ENCODE measurements at places on chromosomes 12 and 14.

- peak; percentile 85 for DNase-seq
These were observed at the start of gene ARHGEF25 for GRCh38 chr12:57611108-57611826. Gene ARHGEF25, plus strand, starts transcription at chr12:57611435. Its CDS starts 460 bp downstream, at chr12:57611895.

DNA sequence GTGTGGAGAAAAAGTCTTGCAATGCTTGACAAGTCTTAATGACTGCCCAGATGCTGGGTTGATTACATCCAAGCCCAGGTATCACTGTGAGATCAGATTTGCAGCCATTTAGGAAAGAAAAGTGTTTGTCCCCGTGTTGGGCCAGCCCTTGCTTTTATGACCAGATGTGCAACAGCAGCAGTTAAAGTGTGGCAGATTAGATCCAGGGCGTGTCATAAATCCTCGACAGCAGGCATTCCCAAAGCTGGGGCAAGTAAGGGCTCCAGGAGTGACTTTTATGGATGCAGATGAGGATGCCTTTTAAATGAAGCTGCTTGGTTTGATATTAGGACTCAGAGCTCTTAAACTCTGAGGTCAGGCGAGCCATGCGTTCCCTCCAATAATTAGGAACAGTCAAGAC, 1.7 kb downstream of the SMOC1 start:
- no peak for DNase-seq

DNA sequence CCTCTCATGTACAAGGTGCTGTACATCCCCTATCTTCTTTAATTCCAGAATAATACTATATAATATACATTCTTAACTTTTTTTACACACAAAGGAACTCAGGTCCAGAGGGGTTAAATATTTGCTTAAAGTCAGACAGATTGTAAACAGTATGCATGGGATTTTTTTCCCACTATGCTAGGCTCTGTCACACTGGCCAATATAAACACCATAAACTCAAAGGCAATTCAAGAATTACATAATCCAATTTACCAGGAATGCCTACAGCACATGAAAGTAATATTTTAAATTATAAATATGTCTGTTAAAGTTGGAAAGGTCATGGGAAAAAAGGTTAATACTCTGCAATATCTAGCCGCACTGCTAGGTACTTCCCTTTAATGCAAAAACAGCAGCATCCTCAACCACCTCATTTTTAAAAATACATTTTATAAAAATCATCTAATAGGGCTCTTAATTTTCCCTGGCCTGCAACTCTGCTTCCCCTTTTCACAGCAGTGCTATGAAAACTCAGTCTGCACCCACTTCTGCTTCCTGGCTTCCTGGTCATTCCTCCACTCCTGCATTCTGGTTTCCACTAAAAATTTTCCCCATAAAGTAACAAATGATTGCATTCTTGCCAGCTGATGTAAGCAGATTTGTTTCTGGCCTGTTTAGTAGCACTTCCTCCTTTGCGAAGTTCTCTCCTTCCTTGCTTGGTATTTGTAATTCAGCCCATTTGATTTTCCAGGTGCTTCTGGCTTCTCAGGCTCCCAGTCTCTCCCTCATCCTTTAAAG, 128.1 kb downstream of the ITPR2 start:
- DNase-seq = no peak

GRCh38 chr14:105090493-105091053, 25.3 kb upstream of the GPR132 start:
- DNase-seq = peak; percentile 94

GRCh38 chr12:29639893-29640495, 142.5 kb upstream of the OVCH1 start:
- no peak for DNase-seq

GRCh38 chr12:49293056-49293956, 1.6 kb upstream of the PRPH start:
- peak; percentile 88 for DNase-seq

DNA sequence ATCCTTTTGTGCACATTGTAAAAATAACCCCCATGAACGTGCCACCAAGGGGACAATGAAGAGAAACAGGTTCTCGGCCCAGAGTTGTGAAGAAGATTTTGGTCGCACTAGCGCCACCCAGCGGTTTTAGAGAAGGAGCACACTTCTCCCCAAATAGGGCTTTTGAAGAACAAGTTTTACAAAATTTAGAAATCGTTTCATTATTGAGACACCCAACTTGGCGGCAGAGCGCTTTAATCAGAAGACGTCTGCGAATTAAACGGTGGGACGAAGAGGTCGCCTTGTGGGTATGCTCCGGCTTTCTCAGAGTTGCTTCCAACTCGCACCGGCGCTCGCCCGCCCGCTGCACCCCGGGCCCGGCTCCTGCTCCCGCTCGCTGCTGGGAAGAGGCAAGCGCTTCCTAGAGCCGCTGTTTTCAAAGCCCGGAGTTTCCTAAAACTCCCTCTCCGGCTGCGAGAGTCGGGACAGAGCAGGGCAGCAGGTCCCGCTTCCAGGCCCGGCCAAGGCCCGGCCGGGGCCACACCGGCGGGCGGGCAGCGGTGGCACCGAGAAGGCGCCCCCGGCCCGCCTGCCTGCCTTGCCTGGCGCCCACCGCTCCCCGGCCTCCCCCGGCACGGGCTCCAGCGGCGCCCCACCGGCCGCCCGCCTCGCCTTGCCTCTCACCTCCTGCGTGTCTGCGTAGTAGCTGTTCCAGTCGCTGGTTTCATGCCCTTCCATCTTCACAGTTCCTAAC, 645 bp downstream of the FOXA1 start:
- peak; percentile 53 for DNase-seq

DNA sequence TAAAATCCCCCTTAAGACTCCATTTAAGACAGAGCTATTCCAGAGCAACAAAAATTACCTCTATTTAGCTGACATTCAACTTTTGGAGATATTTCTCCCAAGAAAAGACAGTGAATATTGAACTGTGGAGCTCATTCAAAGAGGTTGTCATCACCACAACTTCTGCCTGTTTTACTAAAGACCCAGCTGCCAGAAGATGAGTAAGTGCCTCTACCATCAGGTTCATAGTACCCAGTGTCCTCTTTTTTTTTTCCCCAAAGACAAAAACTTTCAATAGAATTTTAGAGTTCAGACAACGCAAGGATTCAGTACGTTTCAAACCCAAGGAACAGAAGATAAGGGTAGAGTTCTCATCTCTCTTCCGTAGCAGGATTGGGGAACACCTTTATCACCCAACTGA, 461.3 kb downstream of the BCAT1 start:
- no peak for DNase-seq

DNA sequence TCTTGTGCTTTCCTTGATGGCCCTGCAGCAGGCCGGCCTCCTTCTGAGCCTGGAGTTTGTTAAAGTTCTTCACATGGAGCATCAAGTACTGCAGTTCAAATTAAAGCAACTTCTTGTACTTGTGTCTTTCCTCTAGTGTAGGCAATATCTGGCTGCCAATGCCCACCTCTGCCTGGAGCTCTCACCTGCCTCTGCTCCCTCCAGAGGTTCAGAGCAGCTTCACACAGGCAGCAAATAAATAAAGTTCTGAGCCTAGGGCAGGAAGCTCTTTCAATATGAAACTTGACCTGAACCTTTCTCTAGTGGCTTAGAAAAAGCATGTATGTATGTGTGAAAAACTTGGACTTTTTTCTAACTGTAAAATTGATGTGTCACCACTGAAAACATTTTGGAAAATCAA, 65.9 kb downstream of the ITPR2 start:
- DNase-seq = no peak

- no peak for DNase-seq
These were observed 116.6 kb upstream of the PLEKHA5 start for GRCh38 chr12:19012965-19013364.

- DNase-seq = peak; percentile 57
These were observed 24.2 kb upstream of the RHOJ start for GRCh38 chr14:63180011-63180410.

DNA sequence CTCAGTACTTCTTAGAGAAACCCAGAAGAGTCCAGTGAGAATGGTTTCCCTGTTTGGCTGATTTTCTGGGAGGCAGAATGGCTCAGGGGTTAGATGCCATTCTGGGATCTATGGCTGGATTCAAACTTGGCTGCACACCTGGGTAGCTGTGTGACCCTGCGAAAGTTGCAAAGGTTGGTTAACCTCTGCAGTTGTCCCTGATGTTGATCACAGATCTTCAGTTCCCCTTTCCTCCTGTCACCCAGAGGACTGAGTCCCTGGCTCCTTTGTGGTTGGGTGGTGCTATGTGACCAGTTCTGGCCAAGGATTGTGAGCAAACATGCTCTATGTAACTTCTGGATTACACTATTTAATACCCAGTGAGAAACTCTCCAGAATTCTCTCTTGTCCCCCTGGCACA, 418.0 kb downstream of the RGS6 start:
- DNase-seq = no peak

GRCh38 chr12:32647275-32647674, 31.8 kb upstream of the DNM1L start:
- DNase-seq = no peak

DNA sequence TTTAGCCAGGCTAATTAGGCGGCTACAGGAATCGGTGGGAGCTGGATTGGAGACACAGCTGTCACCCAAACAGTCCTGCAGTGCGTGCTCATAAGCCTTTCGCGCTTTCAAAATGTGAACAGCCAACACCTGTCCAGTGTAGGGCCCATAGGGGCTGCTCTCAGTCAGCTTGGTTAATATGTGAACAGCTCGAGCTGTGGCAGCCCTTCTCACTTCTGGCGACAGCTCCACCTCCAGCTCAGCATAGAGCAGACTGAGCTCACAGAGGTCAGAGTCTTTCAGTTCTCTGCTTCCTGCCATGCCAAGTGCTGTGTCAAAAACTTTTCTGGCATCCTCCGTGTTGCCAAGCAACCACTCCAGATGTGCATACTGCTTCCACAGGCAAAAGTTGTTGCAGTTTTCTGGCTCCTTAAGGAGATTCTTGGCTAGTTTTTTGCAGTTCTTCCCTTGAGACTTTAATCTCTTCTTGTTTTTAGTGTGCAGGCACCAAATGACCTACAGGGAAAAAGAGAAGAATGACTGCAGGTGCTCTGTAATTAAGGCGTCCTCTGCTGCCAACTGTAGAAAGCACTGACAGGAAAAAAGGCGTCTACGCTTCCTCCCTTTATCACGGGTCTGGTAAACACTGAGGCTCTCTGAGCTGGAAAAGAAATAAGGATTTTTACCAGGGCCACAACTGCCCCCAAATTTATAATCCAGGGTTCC, 32.5 kb downstream of the PSMC1 start:
- peak; percentile 48 for DNase-seq

DNA sequence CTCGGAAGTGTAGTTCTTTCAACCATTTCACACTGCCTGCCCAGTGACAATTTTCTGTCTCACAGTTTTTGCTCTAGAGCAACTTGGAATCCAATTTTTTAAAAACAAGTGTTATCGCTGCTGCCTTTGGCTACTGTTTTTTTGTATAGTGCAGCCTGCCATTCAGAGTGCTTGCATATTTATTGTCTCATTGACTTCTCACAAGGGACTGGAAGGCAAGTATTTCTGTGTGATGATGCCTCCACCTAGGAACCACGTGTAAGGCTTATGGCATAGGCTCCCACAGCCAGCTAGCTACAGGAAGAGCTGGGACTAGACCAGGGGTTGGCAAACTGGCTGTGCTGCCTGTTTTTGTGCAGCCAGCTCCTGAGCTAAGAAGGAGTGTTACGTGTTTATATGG, 903 bp downstream of the PARPBP start:
- no peak for DNase-seq

DNA sequence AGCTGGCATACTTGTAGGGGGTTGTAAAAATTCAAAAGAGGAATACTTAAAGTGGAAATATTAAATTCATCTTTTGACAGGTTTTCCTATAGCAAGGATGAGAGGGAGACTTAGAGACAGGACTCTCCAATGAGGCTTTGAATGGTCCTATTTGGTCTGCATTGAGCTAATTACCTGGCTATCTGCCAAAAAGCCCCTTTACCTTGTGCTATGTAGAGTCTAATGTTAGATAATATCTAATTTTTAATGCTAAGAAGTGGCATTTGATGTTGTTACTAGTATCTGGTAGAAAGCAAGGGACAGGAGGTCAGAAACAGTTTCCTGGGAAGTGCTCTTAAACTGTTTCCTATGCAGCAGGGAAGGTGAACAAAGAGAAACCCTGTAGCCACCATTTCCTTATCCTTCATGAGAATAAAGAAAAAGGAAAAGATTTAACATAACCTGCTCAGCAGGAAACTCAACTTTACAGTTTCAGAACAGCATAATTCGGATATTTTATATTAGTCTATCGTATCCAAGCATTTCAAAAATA, 550.0 kb downstream of the SOX5 start:
- no peak for DNase-seq

DNA sequence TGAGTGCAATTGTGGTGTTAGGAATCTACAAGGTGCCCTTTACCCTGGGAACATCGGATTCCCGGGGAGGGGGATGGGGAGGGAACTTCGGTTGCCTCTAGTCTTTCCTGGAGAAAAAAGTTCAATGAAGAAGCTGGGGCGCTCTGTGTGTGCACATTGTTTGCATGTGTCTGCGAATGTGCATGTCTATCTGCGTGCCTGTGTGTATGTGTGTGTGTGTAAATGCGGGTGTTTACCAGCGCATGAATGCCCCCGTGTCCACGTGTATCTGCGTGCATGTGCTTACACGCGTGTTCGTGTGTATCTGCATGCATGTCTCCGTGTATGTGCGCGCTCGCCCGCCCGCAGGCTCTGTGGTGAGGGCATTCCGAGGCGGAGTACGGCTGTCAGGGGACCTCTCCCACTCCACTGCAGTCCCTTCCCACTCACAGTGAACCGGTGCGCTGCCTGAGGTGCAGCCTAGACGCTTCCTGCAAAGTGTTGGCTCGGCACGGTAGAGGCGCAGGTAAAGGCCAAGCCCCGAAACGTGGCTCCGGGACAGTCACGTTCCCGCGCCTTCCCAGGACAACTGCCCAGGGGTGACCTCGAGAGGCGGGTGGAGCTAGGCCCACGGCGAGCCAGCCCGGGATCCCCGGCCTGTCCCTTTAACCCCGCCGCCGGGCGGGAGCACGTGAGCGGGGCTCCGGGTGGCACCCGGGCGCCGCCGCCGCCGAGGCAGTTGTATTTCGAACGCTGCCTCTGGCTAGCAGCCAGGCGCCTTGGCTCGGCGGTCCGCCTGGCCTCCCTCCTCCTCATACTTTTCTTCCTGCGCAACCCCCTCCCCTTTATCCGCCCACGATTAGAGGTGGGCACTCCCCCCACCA, 539 bp upstream of the HMGA2 start:
- peak; percentile 66 for DNase-seq

- no peak for DNase-seq
These were observed 9.4 kb upstream of the PLBD2 start for GRCh38 chr12:113348849-113349536.

GRCh38 chr12:107395817-107396216, 289.8 kb upstream of the PWP1 start:
- no peak for DNase-seq

Measured in right cardiac atrium (tissue), 5 donors.